ENCODE measurements at places on chromosomes 6 and 20.

- no peak for DNase-seq
- H3K4me1 ChIP-seq, result no peaks in the 10 kb centered on the region
- no peak overlapping the region for H3K4me3 ChIP-seq
Observed at GRCh38 chr6:20302702-20303251, 90.5 kb upstream of the MBOAT1 start.

DNA sequence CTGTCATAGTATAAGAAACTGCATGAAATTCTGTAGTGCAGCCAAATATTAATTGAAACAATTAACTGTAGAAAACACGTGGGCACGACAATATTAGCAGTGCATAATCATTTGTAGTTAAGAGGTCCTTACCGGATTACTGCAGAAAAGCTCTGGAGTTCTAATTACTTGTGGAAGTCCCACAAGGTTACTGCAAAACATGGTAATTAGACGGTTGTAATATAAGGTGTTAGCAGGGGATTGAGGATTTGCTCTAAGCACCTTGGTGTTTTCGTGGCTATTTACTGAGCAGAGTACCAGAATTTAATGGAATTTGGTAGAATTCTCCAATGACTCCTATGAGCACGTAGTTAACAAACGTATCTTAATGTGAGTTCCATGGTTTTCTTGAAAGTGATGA is 473.6 kb upstream of the AGPAT4 start:
- no peaks in the 10 kb centered on the region for H3K36me3 ChIP-seq
- no peak for DNase-seq
- H3K4me1 ChIP-seq, result no peaks in the 10 kb centered on the region
- H3K4me3 ChIP-seq, result no peak overlapping the region
- H3K27ac ChIP-seq, result no peak overlapping the region

GRCh38 chr20:39700528-39700927 is 738.4 kb downstream of the DHX35 start:
- no peak overlapping the region for H3K27ac ChIP-seq
- H3K4me3 ChIP-seq, result no peak overlapping the region
- DNase-seq, result no peak
- H3K27me3 ChIP-seq, result no peaks in the 10 kb centered on the region

GRCh38 chr20:50130356-50130723 is 17.4 kb upstream of the UBE2V1 start:
- H3K4me1 ChIP-seq, result no peaks in the 10 kb centered on the region
- H3K27ac ChIP-seq, result no peak overlapping the region
- H3K4me3 ChIP-seq, result no peak overlapping the region
- no peak for DNase-seq

DNA sequence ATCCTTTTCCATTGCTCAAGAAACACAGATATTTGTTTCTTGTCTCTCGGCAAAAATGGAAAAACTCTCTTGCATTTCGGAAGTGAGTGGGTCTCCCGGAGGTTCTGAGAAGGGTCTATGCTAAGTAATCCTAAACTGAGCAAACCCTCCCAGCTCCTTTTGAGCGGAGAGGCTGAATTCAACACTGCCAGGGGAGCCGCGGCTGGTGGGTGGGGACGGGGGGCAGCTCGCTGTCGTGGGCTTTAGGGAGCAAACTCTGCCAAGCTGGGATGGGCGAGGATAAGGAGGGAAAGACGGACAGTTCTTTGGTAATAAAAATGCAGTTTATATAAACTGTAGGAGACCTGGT is 211.4 kb downstream of the FOXC1 start:
- no peaks in the 10 kb centered on the region for H3K27me3 ChIP-seq
- H3K27ac ChIP-seq, result no peak overlapping the region
- no peak for DNase-seq
- no peaks in the 10 kb centered on the region for H3K36me3 ChIP-seq

DNA sequence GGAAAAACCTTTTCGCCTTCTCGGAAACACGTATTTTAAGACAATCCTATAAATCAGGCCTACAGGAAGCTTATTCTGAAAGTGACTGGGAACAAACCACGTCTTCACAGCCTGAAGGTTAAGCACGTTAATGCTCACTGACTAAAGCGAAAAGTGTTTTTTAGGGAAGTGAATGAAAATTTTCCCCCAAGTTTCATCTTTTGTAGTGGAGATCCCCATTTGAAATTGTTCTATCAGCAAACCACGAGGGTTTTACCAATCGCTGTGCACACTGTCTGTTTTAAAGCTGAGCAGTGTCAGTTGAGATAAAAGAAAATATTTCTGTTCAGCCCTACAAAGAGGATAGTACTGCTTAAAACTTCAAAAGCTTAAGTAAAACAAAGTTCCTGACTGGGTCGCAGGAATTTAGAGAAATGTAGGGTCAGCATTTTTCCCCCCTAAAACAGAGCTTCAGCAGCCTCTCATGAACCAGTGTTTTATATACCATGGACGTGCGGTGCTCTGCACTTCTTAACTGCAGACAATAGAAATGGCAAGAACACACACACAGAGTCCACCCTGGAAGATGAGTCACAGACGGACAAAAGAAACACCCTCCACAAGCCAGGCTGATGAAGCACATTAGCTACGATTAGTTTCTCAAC is 34.9 kb downstream of the SLC22A23 start:
- H3K36me3 ChIP-seq, result no peaks in the 10 kb centered on the region
- H3K27me3 ChIP-seq, result no peaks in the 10 kb centered on the region
- H3K4me1 ChIP-seq, result no peaks in the 10 kb centered on the region
- H3K4me3 ChIP-seq, result no peak overlapping the region
- DNase-seq, result no peak

DNA sequence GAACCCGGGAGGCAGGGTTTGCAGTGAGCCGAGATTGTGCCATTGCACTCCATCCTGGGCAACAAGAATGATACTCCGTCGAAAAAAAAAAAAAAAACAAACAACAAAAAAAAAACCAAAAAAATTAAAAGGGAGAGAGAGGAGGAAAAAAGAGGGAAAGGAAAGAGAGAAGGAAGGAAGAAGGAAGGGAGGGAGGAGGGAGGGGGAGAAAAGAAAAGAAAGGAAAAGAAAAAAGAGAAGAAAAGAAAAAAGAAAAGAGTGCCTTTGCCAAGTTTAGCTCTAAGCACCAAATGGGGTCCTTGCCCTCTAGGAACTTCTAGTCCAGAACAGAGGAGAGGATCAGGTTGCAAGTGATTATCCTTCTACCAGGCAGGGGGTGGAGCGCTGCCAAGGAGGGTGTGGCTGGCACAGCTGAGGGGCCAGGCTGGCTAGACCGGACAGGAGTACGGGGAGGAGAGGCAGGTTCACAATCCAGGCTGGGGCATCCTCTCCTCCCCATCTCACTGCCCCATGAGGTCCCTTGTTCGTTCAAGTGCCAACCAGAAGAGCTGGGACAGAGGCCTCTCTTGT is 19.1 kb downstream of the GNAS start:
- DNase-seq, result no peak
- H3K27me3 ChIP-seq, result no peaks in the 10 kb centered on the region
- H3K4me1 ChIP-seq, result no peaks in the 10 kb centered on the region
- no peak overlapping the region for H3K4me3 ChIP-seq
- H3K27ac ChIP-seq, result no peak overlapping the region
- no peaks in the 10 kb centered on the region for H3K36me3 ChIP-seq

- H3K27ac ChIP-seq, result peak overlapping the region; percentile 49
- H3K27me3 ChIP-seq, result no peaks in the 10 kb centered on the region
- H3K4me1 ChIP-seq, result peaks cover 24% of the 10 kb centered on the region
- no peak for DNase-seq
- H3K4me3 ChIP-seq, result peak overlapping the region; percentile 83
Observed at GRCh38 chr6:31268836-31269235, 3.1 kb downstream of the HLA-C start.

DNA sequence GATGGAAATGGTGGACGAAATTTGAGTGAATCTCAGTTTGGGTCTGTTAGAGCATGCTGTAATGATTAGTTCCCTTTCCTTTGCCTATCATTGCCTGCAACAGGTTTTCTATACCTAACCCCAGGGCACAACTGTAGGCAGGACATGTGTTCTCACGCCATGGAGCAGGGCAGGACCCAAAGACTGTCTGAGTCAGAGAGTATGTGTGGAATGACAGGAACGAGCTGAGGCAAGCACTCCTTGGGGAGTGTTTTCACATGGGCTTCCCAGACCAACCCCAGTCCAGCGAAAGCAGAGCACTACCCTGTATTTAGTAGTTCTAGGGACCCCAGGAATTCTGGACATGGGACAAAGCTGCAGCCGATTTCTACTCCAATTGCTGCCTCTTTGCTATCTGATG is 234.2 kb downstream of the HACE1 start:
- H3K27ac ChIP-seq, result no peak overlapping the region
- no peak overlapping the region for H3K4me3 ChIP-seq
- DNase-seq, result no peak
- H3K4me1 ChIP-seq, result no peaks in the 10 kb centered on the region
- H3K36me3 ChIP-seq, result no peaks in the 10 kb centered on the region

GRCh38 chr6:37791156-37791919 is 28.2 kb upstream of the ZFAND3 start:
- H3K4me3 ChIP-seq, result no peak overlapping the region
- no peak overlapping the region for H3K27ac ChIP-seq

DNA sequence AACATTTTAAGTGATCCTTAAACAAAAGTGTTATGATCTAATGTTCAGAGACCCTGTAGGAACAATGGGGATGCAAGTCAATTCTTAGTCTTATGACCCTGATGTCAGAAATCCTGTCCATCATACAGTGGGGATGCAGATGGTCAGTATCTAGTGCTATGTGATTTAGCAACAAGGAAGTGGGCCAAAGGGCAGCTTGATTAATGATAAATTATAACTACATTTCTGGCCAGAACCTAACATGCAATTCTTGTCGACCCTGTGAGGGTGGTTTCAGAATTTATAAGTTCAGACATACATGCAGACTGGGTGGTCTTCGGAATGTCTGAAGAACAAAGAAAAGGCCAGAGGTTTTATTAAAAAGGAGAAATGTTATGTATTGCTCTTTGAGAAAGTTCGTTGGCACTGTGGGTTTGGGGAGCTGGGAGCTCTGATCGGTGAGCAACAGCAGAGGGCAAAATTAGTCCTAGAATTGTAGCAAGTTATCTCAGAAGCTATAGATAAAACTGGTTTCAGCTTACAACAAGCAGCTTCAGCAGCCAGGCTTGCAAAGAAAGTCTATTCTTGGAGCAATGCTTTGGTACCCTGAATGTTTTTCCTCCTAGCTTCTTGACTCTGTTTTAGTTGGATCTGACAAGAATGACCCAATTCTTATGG is 50.8 kb downstream of the RPF2 start:
- no peak overlapping the region for H3K4me3 ChIP-seq
- no peaks in the 10 kb centered on the region for H3K4me1 ChIP-seq

DNA sequence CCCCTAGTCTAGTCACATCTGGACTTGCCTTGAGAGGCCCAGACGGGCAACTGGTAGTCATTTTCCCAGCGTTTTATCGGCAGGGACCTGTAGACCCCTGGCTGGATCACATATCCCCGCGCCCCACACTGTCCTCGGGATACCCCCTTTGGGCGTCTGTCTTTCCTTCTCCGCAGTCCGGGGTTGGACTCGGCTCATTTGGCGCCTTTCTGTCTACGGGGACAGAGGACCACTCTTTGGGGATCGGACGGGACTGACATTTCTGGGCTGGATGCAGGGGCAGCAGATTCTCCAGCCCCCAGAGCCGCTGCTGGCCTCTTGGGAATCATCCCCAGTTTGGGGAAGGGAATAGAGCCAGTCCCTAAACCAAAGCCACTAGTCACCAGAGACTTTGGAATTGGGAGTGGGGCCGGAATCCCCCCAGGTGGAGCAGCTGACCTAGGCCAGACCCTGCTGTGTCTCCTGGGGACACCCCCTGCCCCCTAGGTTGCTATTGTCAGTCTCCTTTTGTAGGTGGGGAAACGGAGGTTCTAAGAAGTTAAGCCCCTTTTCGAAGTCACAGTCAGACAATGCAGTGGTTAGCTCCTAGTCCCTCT is 734 bp downstream of the FAM110A start:
- peak overlapping the region; percentile 94 for H3K27ac ChIP-seq
- H3K27me3 ChIP-seq, result no peaks in the 10 kb centered on the region
- H3K4me3 ChIP-seq, result peak overlapping the region; percentile 88
- H3K36me3 ChIP-seq, result no peaks in the 10 kb centered on the region
- no peak for DNase-seq
- H3K4me1 ChIP-seq, result peaks cover 27% of the 10 kb centered on the region

DNA sequence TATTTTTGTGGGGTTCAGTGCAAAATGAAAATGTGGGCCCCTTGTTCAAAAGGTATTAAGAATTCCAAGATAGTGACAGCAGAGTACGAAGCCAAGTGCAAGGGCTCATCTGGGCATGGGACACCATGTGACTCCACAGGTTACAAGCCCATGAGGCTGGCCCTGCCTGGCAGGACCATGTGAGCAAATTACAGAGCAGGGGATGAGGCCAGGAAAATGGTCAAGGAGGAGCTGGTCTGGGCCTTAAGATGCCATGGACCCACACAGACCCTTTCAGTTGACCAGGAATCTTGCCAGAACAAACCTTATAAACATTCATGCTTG is 86.9 kb downstream of the SNX5 start:
- DNase-seq, result no peak
- H3K36me3 ChIP-seq, result no peaks in the 10 kb centered on the region
- no peak overlapping the region for H3K4me3 ChIP-seq
- no peaks in the 10 kb centered on the region for H3K27me3 ChIP-seq

DNA sequence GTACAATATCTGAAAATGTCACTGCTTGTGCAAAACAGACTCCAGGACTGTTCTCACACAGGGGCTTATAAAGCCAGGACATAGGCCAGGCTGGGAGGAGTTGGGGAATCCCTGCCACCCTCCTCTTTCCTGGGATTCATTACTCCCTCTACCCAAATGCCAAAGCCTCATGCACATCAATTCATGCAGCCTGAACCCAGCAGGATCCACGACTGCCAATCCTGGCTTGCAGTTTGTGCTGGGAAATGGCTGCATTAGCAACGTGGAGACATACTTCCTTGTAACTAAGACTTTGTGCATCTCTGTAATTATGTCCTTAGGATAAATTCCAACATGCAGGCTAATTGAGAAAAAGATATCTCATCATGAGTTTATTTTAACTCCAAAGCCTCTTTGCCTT is 143.8 kb downstream of the SYCP2 start:
- no peak for DNase-seq
- H3K27ac ChIP-seq, result no peak overlapping the region
- no peaks in the 10 kb centered on the region for H3K36me3 ChIP-seq
- H3K4me3 ChIP-seq, result no peak overlapping the region
- no peaks in the 10 kb centered on the region for H3K27me3 ChIP-seq
- H3K4me1 ChIP-seq, result no peaks in the 10 kb centered on the region

DNA sequence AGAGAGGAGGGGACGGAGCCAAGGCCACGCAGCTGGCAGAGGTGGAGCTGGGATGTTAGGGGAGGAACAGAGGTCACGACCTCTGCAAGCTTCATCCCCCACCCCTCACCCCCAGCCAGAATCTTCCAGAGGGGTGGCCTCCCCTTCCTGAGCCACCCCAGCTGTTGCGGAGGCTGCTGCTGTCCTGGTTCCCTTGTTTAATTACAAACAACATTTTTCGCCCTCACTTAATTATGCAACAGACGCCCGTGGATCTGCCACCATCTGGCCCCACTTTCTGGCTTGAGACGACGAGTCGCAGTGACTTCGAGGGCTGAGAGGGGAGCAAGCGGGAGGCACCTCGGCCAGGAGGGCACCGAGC is 153.7 kb upstream of the PTPN1 start:
- H3K27me3 ChIP-seq, result no peaks in the 10 kb centered on the region
- H3K27ac ChIP-seq, result no peak overlapping the region
- H3K36me3 ChIP-seq, result no peaks in the 10 kb centered on the region
- H3K4me3 ChIP-seq, result no peak overlapping the region
